Uterine smooth muscle cell (primary cell): ENCODE measurements at places on chromosomes 1 and 21. TPM values are rescaled to one million over a fixed set of nuclear protein-coding genes. Genes with fewer than 3 reads are reported as not detected.

The EFHD2 gene
- 36.0 and 49.6 TPM in 2 replicates for total RNA-seq

The EEIG2 gene
- 20.0 and 27.8 TPM in 2 replicates for total RNA-seq

The DNALI1 gene
- total RNA-seq = 2.7 and 3.6 TPM in 2 replicates

The LCE1F gene
- total RNA-seq = 0.62 TPM in 1 of 2 replicates, not detected in the other

The FAM229A gene
- total RNA-seq = 0.77 and 1.00 TPM in 2 replicates
